ENCODE measurements at places on chromosomes 7 and 10.
A peak's percentile ranks its signal among the peaks of the same experiment; 100 is the strongest.

DNA sequence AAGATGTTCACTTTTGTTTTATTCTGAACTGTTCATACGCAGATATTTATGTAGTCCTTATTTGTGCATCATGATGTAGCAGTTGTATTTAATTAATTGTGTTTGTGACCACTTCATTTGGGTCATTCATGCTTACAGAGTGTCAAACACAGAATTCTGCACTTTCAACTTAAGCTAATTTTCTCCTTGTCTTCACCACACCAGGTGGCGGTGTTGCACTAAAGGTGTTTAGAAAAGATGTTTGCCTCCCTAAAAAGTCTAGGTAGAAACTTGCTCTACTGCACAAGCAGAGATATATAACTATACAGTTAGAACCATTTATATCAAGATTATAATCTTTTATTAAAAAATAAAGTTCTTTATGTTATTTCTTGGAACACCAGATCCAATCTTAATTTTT is 1.3 kb upstream of the TAS2R38 start:
- peak; percentile 23 for DNase-seq

GRCh38 chr7:155256761-155257481 is 40.8 kb upstream of the INSIG1 start:
- no peak for DNase-seq

DNA sequence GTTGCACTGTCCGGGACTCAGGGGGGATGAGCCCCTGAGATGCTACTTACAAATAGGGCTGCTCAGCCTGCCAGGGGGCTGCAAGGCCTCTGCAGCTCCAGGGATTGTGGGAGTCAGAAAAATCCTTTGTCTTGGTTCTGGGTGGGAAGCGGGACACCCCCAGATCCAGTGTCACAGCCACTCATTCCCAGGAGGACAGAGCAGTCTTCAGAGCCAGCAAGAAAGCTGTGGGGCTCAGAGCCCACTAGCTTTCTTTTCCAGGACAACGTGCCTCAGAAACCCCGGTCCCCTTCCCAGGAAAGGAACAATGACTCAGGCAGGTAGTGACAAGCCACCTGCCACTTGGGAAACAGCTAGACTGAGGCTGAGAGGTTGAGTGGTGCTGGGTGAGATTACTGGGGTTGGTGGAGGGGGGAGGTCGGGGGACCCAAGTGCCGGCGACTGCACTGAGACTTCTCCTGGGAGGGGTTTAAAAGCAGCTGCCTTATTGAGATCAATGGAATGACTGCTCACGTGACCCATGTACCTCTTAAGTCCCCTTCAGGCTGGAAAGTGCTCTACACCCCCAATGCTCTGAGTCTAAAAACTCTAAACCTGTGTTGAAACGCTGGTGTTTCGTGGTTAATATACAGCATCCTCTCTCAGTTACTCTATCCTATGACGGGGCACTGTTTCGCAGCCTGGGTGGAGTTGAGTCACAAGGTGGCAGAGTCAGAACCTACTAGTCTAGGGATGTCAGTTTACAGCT is 123.6 kb downstream of the UBE2H start:
- no peak for DNase-seq

- DNase-seq, result no peak
Measured at GRCh38 chr10:69781576-69781975, 20.1 kb upstream of the COL13A1 start.

- DNase-seq, result no peak
Measured at GRCh38 chr7:130950741-130951140, 216.7 kb upstream of the KLF14 start.

DNA sequence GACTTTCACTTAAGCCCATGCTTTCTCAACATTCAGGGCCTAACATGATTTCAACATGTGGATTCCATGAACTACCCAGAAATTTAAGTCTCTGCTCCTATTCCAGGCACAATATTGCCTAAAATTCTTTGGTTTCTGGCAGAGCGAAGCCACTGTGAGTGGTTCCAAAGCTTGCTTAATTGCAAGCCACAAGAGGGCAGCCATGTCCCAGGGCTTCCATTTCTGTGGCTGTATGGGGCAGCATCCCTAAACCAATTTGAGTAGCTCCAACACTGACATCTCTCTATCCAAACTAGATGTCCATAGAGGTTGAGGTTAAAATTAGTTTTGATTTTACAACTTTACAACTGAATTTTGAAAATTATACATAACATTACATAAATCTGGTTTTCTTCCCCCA is 56.3 kb upstream of the MDFIC start:
- peak; percentile 72 for DNase-seq

DNA sequence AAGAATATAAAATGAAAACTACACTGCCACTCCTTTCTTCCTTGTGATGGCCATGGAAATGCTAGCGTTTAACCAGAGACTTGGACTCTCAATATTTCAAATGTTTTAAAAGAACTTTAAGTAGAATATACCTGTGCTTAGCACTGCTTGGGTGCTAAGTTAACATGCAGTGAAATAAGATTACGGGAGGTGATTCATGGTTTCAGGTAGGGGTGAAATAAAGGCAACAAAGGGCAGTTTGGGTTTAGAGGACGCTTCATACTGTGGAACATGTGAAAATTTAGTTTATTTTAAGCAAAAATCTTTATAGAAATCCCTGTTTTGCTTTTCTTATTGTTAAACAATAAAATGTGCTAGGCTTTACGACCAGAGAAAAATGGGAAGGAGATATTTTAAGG is 94.0 kb downstream of the PTPRZ1 start:
- DNase-seq, result no peak

DNA sequence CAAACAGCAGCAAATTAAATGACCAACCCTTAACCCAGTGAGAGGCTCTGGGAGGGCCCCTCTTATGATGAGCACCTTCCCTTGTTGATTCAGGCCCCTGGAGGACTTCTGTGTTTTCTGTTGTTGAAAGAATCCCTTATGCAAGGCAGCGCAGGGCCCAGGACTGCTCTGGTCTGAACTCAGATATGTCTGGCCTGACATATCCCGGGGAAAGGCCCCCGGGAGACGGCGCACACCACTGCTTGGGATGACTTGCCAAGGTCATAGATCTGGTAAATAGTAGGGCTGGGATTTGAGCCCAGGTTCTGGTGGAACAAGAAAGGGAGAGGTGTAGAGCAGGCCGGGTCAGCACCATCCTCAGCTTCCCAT is 124.0 kb downstream of the AOAH start:
- no peak for DNase-seq

- peak; percentile 82 for DNase-seq
Measured at GRCh38 chr10:43396928-43397624, 11.9 kb downstream of the HNRNPF start.

- DNase-seq, result no peak
Measured at GRCh38 chr10:119480667-119481066, 61.9 kb downstream of the RGS10 start.

- DNase-seq, result no peak
Measured at GRCh38 chr7:90484706-90485105, 15.3 kb downstream of the PTTG1IP2 start.

DNA sequence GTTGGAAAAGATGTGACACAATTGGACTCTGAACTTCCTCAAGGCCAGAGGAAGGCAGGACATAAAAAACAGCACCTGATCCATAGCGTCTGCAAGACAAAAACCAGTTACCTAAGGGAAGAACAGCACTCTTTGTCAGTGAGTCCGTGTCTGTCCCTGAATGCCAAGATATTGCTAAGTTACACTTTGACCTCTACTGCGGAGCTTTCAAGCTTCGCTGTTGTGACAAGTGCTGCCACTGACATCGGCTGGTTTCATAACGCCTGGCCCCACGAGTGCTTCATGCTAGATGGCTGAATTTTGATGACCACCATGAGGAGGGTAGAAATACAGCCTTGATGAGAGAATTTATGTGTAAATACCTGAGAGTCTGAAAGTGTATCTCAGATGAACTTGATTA is 49.7 kb upstream of the JAZF1 start:
- DNase-seq, result no peak
